ENCODE measurements at places on chromosomes 1 and 21.

GRCh38 chr1:57222801-57223200 is 201.1 kb downstream of the DAB1 start:
- no peak for DNase-seq

- DNase-seq: no peak
Observed at GRCh38 chr1:31923901-31924535, 14.2 kb downstream of the PTP4A2 start.

- no peak for DNase-seq
Observed at GRCh38 chr1:81437213-81437612, 363.5 kb upstream of the ADGRL2 start.

GRCh38 chr21:45251635-45252447 is 35.9 kb downstream of the POFUT2 start:
- no peak for DNase-seq

GRCh38 chr21:32916522-32917099 is 109.1 kb upstream of the OLIG2 start:
- no peak for DNase-seq

DNA sequence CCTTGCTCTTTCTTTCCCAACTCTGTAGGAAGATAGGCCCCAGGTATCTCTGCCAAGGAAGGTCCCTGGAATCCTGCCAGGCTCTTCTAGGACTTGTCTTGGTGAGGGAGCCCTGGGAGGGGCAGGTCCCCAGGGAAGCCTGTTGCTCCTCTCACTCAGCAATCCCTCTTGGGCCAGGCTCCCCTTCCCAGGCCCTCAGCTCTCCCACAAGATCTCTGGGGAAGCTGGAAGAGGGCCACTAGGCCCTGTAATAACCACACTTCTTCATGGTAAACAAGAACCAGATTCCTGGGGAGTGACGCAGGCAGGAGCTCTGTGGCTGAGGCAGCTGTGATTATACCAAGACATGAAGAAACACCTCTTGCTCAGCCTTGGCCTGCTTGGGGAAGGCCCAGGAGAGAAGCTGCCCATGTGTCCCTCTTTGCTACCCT is 9.9 kb upstream of the MAPKAPK2 start:
- DNase-seq: no peak

GRCh38 chr1:162674034-162674608 is 41.9 kb downstream of the DDR2 start:
- no peak for DNase-seq
